ENCODE measurements at places on chromosomes 7 and 10. TPM values are rescaled to one million over a fixed set of nuclear protein-coding genes. Genes with fewer than 3 reads are reported as not detected.

DNA sequence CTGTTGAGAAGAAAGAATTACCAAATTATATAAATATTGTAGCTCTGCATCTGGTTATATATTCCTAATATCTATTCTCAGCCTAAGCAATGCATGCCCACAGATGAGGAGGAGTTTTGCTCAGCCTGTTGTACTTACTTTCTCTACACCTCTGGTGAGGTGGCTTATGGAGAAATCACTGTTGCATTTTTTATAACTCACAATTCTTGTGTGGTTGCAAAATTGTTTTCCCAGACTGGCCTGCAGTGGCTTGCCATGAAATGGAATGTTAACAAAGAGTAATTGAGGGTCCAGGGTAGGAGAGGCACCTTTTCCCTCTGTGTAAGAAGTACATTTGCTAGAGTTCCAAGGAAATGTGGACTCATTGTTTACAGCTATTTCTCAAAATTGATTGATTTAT, 202.0 kb upstream of the SEMA3E start:
- no peak for DNase-seq

DNA sequence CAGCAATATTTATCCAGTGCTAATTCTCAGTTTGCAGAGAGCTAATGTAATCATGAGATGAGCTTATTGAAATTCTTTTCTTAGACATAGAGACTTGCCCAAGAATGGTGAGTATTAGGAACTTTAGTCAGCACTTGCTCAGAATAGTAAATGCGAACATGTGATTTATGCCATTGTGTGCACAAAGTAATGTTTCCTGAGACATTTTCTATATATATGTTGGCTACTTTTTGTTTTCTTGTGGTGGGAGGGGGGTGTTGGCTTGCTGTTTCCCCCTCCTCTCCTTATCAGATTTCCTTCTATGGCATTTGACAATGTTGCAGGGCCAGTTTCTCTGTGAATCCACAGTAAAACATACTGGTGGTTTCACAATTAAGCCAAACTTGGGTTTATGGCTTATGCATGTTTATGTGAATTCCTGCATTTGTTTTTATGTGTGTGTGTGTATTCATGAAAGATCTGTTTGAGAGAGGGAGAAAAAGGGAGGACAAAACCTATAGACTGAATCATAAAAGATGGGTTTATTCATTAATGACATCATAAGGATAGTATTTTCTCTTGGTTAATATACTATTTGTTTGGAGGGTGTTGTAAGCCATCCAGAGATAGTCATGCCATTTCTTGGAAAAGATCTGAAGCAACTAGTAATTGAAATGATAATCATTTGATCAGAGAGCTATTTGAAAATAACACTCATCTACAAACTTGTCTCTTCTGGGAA, 36.3 kb downstream of the ARID5B start:
- no peak for DNase-seq

DNA sequence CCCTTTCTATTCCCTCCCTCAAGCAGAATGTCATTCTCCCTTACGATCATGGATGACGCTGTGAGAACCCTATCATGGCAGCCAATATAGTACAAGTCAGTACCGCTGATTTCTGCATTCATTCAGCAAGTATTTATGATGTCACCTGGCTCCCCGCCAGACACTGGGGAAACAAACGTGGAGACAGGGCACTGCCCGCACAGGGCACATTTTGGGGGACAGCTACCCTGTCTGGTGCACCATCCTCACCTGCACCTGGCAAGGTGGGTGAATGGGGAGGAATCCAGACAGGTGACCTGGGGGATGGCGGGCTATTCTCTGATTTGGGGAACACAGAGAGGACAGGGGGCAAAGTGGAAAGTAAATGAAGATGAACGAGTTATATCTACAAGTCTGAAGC, 28.4 kb downstream of the MKI67 start:
- no peak for DNase-seq

GRCh38 chr7:77329466-77330168, 86.5 kb downstream of the GSAP start:
- no peak for DNase-seq

DNA sequence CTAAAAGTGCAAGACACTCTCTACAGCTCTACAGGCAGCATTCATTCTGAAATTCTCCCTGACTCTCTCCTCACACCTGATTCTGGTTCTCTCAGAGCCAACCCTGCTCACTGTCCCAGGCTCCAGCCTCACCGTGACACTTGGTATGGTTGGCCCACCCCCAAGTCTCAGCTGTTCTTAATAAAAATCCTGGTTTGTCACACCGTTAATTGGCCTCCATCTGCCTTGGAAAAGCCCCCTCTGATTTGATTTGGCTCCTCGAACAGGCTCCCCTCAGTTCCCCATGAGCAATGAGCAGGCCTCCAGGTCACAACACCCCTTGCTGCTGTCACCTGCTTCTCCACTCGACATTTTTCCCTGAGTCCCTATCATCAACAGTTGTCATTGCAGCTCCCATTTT, 507.3 kb upstream of the AUTS2 start:
- DNase-seq = no peak

GRCh38 chr7:32515890-32516550, 20.7 kb downstream of the AVL9 start:
- no peak for DNase-seq

DNA sequence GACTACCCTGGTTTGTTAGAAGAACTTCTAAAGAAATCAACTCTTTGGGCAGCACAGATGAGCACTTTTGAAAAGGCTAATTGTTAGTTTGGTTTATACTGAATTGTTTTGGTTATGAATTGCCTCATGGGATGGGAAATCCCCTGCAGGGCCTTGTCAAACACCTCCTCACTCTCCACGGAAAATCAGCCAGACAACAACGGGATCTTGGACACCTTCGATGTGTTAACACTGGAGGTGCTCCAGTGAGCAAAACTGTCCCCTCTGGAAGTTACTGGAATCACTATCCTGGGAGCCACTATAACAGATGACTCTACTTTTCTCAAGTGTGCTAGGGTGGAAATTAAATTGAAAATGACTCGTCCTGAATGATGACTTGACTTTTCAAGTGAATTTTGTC, 38.7 kb downstream of the CDK6 start:
- no peak for DNase-seq

GRCh38 chr7:55481155-55481554, 91.1 kb downstream of the VOPP1 start:
- no peak for DNase-seq

- DNase-seq = peak; percentile 50
Measured at GRCh38 chr7:112080441-112080840, 125.8 kb downstream of the DOCK4 start.

- no peak for DNase-seq
Measured at GRCh38 chr10:113954409-113954808, 89.3 kb upstream of the ADRB1 start.

DNA sequence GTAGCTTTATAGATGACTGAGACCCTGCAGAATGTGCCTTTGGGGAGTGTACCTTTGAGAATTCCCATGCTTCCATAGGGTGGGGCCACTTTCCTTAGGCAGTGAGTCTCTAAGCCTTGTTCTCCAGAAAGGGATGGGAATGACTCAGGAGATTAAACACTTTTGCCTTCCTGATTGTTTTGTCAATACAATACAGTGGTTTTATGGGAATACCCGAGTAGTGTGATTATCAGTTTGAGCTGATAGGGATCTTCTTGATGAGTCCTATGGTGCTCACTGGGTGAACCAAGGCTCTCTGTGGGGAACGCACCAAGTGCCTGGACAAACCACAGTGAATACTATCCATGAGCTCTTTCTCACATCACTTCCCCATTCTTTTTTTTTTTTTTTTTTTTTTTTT, 6.3 kb downstream of the MYOF start:
- no peak for DNase-seq

GRCh38 chr7:113256883-113257531, 138.7 kb upstream of the SMIM30 start:
- no peak for DNase-seq

DNA sequence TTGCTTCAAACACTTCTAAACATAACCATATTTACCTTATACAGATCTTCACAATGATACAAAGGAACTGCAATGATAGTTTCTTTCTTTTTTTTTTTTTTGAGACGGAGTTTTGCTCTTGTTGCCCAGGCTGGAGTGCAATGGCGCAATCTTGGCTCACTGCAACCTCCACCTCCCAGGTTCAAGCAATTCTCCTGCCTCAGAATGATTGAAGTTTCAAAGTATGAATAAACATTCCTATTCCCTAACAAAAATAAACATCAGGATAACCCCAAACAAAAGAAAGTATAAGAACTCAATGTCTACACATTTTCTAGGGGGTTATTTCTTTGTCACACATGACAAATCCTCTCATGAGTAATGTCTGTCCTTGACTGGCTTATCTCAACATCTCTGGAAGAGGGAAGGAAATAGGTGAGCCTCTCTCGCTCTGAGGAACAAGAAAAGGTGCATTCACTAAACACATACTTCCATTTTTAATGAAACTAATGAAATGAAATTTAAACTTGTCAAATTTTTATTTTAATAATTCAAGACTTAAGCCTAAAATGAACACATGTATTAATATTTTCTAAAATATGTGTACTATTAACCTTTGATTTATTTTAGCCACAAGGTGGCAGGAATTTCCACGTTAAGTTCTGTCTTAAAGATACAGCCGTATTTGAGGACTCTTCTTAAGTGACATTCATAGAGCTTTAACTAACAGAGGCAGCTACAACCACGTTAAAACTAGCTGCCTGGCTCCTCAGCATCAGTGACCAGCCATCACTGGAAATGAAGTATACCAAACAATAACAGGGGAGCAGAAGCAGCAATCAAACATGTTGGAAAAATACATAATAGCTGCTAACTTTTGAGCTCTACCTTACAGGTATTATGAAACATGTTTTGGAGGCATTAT, 58.3 kb downstream of the MALSU1 start:
- DNase-seq = no peak

GRCh38 chr7:138750901-138751464, 46.8 kb upstream of the TMEM213 start:
- DNase-seq = no peak

GRCh38 chr7:128351296-128352152, 7.8 kb upstream of the RBM28 start:
- no peak for DNase-seq

- DNase-seq = no peak
Measured at GRCh38 chr10:78651287-78651686, 417.5 kb upstream of the ZMIZ1 start.

DNA sequence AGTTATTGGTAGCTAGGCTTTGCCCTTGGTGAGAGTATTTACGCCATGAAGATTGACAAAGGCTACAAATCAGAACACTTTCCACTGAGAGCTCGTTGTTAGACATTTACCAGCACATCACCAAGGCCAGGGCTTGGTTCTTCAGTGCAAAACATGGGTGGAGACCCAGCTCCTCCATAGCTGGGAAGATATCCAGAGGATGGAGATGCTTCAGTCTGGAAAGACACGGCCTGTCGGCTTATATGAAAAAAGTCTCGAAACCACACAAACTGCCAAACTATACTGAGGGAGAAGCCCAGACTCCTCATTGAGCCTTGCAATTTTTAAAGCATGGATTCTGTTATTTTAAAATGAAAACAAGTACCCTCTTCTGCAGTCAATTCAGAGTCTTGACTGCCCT, 83.4 kb upstream of the ANLN start:
- no peak for DNase-seq

- no peak for DNase-seq
Measured at GRCh38 chr10:77686650-77687417, 49.2 kb upstream of the KCNMA1 start.

DNA sequence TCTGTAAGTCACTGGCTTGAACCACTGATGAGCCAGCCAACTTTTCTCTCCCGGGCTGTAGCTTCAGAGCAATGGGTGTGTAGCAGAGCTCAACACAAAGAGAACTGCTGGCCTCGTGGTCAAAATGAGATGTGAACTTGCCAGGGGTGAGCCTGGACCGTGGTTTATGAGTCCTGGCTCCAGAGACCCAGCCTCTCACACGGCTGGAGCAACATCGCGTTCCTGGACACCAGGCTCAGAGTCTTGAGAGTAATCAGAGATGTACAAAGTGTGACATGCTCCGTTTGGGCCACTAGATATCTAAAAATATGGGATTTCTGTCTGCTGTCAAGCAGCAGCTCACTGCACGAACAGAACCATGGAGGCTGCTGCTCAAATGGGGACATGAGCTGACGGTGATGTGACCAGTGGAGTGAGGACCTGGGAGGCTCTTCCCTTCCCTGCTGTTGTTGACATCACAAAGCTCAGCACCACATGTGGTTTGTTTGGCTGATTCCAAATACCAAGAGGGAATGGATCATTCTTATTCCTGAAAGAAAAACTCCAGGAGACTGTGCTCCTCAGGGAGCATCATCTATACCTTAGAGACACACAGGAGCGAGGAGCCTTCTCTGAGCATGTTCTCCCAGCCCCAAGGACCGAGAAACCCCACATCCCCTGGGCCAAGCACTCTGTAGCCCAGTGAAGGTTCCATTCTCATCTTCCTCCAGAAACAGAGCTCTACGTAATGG, 9.2 kb upstream of the SVIL start:
- no peak for DNase-seq

DNA sequence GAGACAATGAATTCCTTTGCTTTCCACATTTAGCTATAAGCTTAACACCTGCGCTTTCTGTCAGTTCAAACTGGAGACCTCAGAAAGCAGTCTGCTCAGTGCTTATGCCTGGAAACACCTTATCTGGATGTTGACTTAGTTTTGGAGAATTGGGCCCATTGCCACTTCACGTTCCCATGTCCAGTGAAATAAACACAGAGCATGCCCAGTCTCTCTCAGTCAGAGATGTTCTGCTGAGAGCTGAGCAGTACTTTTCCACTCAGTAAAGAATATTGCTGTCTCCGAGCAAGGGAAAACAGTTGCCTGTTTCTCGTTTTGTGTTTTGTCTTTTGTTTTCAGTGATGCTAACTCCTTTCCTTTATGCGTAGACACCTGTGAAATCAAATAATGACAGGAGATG, 83.2 kb upstream of the PRR15 start:
- no peak for DNase-seq

The PNLIPRP3 gene
- polyA plus RNA-seq = not detected

The EPHB6 gene
- polyA plus RNA-seq = 18.0 TPM

The DGKI gene
- polyA plus RNA-seq = 1.6 TPM

The RSU1 gene
- polyA plus RNA-seq = 66.9 TPM

The AKR1C1 gene
- polyA plus RNA-seq = 15.3 TPM

The TUBB8 gene
- polyA plus RNA-seq = 1.1 TPM

The MYH16 gene
- polyA plus RNA-seq = 0.20 TPM

The PAPOLB gene
- 0.18 TPM for polyA plus RNA-seq

The TSPAN33 gene
- 61.0 TPM for polyA plus RNA-seq

The MYPN gene
- polyA plus RNA-seq = 0.03 TPM

The FEZF1 gene
- not detected for polyA plus RNA-seq

The DEPP1 gene
- 5.5 TPM for polyA plus RNA-seq

The CAMK2B gene
- 1.7 TPM for polyA plus RNA-seq

All from left kidney (tissue), 8 donors.